Omental fat pad (tissue), 4 donors: ENCODE measurements at places on chromosomes 12 and 14. TPM values are rescaled to one million over a fixed set of nuclear protein-coding genes. Genes with fewer than 3 reads are reported as not detected.

DNA sequence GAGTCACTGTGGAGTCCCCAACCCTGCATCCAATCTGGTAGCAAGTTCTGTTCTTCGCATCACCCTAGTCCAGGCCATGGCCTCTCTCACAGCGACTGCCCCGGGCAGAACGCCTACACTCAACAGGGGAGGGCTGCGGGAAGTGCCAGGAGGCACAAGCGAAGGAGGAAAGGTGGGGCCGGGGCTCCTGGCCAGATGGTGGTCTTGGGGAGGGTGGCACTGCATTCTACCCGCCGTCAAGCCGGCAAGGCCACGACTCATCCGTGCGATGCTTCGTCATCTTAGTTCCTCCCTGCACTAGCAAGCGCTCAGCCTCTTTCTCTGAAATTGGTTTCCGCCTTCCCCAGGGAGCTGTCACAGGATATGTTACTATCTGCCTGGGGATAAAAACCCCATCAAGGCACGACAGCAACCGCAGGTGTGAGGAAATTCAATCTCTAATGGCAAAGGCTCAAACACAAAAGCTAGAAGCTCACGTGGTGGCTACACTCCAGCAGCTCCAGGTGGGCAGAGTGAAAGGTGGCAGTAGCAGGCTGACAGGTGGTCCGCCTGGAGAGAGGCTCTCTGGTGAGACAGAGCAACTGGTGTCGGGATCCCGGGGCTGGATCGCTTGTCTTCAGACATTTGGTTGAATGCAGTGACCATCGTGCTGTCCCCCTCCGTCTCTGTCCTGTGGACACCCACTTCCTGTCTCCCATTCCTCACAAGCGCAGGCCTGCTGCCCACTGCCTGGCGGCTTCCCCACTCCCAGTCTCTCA lies 34.1 kb downstream of the ACADS start:
- no peak for DNase-seq

DNA sequence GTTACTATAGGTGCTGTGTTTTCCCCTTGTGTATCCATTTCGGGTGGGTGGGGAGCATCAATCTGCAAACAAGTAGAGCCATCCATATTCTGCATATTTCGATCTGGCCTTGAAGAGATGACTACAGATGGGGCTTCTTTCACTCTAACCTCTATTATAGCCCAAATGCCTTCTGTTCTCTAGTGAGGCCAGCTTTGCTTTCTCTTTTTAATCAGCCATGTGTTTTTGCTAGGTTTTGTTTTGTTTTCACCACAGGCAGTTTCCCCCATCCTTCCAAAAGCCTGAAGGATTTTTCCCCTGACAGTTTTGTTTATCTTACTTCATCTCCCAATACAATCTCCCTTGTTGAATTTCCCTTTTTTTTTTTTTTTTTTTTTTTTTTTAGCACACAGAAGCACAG lies 224.1 kb downstream of the BTG1 start:
- DNase-seq = no peak

- no peak for DNase-seq
Observed at GRCh38 chr12:106907411-106907810, 48.3 kb upstream of the TMEM263 start.

GRCh38 chr12:122474324-122474716 lies 26.4 kb downstream of the ZCCHC8 start:
- no peak for DNase-seq

DNA sequence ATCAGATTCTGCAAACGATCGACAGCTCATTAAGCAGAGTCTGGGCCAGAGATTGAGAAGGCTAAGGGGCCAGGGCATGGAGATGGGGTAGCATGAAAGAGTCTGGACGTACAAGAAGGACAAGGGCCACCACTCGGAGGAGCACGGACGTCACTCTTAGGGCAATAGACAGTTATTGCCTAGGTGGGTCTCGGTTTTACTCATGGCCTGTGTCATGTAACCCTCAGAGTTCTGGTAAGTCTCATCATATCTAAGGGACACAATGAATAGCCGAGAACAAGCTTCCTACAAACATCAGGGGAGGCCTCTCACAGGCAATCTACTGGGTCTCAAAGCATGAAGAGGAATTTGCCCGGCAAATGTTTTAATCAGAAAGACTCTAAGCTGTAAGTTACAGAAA lies 30.4 kb upstream of the ITPK1 start:
- no peak for DNase-seq

GRCh38 chr12:53353257-53353655 lies 17.1 kb upstream of the SP7 start:
- no peak for DNase-seq

GRCh38 chr12:54028314-54029201 lies at the start of gene HOXC6:
Gene HOXC6 (plus strand): TSS chr12:54028440. CDS start chr12:54028522, 82 bp downstream.
- DNase-seq = no peak

GRCh38 chr12:27220055-27220987 lies 23.8 kb upstream of the STK38L start:
- DNase-seq = no peak

DNA sequence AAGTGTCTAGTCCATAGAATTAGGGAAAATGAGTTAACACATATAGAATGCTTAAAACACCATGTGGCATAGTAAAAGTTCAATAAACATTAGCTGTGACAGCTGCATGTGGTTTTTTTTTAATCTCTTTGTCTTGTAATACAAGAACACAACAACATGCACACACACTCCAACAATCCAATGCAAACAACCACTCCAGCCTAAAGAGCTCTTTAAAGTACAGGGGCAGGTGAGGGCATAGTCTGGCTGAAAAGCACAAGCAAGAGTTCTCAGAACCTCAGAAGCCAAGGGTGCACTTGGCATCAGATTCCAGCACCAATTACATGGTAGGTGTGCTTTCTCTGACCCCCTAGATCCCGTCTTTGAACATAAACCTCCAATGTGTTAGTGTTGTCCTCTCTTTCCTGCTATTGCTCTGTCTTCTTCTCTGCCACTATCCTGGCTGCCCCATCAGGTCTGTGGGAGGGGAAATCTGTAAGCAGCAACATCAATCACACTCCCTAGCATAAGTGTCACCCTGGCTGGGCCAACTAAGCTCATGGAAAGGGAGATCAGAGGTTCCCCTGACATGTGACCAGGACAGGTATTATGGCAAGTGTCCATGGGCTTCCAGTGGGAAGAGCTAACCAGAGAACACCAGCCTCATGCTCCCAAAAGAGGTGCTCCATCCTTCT lies 91.0 kb downstream of the SLC8A3 start:
- no peak for DNase-seq

GRCh38 chr12:6825398-6826124 lies 2.6 kb upstream of the P3H3 start:
- DNase-seq = peak; percentile 76

GRCh38 chr12:13369474-13370056 lies 173.0 kb downstream of the EMP1 start:
- no peak for DNase-seq

GRCh38 chr12:91275321-91275720 lies 92.7 kb upstream of the DCN start:
- no peak for DNase-seq

GRCh38 chr14:25056688-25057078 lies 6.7 kb upstream of the STXBP6 start:
- no peak for DNase-seq

The TBK1 gene
- total RNA-seq = 32.2 TPM

The PRPH gene
- 1.3 TPM for total RNA-seq

The GZMB gene
- 1.2 TPM for total RNA-seq

The SPTB gene
- 1.1 TPM for total RNA-seq

The CCDC197 gene
- total RNA-seq = not detected

The IL23A gene
- not detected for total RNA-seq

The ORMDL2 gene
- total RNA-seq = 34.2 TPM
